ENCODE measurements at places on chromosomes 5 and 9.

DNA sequence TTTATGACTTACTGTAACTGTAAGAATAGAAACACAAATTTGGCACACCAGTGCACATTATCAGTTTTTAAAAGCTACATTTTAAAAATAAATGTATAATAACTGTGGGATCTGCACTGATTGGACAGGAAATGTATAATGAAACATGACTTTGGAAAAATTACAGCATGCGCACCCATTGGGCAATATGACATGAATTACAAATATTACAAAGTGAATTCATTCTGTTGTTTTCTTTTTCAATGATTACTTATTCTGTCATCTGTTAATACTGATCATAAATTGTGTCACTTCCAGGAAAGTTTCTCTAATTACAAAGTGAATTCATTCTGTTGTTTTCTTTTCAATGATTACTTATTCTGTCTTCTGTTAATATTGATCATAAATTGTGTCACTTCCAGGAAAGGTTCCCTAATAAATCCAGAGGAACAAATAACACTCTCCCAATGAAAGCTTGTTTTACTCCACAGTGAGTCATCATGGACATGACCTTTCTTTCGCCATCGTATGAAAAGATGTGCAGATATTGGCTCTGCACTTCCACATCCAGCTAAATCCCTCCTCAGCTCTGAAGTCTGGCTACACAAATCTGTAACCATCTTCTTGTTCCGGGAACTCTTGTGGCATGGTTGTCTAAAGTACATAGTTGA is 297.0 kb upstream of the HAPLN1 start:
- DNase-seq: no peak

GRCh38 chr5:157372472-157372822 is 87.6 kb upstream of the NIPAL4 start:
- DNase-seq: no peak

DNA sequence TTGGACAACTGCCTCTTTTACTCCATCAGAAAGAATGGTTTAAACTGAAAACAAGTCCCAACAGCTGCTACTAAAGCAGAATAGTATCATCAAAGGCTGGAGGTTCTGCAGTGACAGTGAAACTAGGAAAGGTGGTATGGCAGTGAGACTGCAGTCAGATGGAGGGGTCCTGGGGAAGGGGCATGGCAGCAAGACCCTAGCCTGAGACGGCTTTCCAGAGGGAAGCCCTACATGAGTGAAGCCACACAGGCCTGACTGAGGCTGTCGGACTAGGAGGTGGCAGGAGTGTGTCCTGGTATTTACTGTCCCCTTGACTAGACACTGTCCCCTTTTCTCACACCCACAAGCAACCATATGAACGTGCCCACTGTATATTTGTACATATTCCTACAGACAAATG is 40.4 kb upstream of the IPPK start:
- no peak for DNase-seq

- DNase-seq: no peak
Measured at GRCh38 chr5:96714450-96714849, 52.3 kb downstream of the CAST start.

DNA sequence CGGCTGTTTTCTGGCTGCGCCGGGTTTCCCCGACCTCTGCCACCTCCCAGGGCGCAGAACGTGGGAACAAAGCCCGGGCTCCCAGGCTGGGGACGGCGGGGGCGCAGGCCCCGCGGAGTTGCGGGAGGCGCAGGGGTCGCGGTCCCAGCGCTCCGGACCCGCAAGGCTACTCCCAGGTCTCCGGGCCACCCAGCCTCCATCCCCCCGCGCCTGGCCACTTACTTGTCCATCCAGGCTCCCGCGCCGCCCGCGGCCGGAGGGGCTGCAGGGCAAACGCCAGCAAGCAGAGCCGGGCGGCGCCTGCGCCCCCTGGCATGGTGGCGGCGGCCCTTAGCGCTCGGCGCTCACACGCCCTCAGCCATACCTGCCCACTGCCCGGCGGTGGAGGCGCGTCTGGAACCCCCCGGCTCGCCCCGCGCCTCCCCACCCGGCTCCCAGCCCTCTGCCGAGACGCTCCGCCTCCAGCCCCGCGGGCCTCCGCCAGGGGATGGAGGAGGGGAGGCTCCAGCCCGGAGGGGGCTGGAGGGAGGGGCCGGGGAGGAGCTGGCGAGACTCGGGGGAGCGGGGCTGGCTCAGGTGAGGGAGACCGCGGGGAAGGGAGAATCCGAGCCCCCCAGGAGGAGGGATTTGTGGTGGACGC is at the start of gene ADAM19:
TSS of gene ADAM19 (minus strand) at position 395 of the 640 bp plus-strand sequence. CDS start at position 316, 79 bp downstream.
- no peak for DNase-seq

DNA sequence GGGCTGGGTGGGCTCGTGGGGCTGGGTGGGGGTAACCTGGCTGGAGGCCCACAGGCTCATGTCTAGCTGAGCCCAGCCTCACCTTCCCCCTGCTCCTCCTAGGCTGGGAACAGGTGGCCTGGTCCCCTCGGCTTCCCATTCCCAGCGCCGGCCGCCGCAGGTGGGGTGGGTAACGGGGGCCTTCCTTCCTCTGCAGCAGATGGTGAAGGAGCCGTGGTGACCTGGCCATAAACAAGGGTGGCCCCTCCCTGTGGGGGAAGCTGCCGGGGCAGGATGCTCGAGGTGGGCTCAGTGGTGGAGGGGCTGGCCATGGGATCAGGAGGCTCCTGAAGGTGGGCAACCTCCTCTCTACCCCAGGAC is 41.0 kb upstream of the EGFL7 start:
- no peak for DNase-seq

DNA sequence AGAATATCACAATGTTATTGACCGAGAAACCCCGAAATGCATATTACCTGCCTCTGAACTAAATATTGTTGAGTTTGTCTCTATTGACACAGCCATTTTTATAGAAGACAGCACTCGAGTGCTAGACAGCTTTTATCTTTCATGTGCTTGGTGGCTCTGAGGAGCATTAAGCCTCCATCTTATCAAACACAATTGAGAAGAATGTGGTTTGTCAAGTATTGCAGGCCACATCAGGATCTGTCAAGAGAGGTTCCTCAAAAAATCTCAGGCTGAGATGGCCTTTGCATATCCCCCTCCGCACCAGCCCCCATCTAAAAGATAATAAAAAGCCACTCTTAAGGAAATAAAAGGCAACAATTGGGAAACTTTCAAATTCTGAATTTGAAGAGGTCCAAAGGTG is 284.8 kb downstream of the DENND1A start:
- no peak for DNase-seq

DNA sequence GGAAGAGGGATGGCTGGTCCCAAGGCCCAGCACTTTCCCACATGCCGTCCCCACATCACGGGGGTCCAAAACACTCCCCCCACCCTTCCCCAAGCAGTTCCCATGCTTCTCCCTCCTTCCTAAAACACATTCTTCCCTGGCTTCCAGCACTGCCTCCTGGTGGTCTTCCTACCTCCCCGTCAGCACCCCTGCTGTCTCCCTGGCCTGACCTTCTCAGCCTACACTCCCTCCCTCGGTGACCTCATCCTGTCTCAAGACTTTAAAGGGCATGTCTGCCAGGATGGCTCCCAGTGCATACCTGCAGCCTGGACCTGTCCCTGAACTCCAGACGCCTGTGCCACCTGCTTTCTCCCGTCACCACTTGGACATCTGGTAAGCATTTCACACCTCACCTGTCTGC is 4.3 kb upstream of the NCS1 start:
- DNase-seq: no peak

DNA sequence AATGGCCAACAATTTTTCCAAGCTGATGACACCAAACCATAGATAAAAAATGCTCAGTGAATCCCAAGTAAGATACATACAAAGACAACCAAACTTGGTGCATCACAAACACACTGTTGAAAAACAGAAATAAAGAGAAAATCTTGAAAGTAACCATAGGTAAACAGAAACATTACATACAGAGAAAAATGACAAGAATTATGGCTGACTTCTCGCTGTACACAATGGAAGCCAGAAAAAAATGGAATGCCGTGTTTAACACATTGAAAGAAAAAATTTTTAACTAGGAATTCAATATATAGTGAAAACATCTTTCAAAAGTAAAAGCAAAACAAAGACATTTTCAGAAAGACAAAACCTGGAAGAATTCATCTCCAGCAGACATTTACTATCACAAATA is 20.6 kb downstream of the DAP start:
- DNase-seq: no peak

DNA sequence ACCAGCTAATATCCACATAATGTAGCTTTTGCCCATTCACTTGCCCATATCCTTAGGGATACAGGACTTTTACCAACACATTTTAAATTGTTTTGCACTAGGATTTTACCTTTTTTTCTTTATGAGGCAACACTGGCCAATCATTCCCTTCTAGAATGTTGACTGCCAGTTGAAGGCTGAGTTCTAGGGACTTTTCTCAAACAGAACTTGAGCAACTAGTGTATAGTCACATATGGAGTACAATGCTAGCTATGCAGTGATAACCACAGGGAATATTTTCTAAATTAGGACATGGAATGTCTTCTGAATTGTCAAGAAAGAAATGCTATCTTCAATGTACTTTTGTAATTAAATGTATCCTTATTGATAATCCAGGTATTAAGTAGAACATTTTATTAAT is 133.6 kb downstream of the OXCT1 start:
- no peak for DNase-seq

DNA sequence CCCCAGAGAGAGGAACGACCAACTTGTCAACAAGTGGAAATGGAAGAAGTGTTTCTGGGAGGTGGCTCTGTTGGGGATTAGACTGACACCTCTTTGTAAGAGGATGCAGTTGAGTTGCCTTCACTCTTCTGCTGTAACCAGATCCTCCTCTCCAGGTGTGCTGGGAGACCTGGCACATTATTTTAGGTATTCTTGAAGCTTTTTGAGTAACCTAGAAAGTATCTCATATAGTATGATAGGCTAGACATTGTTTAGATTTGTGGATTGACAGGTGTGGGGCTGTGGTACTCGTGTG is 21.6 kb downstream of the SNX30 start:
- DNase-seq: no peak

GRCh38 chr9:115691693-115692092 is 461.9 kb upstream of the PAPPA start:
- no peak for DNase-seq

DNA sequence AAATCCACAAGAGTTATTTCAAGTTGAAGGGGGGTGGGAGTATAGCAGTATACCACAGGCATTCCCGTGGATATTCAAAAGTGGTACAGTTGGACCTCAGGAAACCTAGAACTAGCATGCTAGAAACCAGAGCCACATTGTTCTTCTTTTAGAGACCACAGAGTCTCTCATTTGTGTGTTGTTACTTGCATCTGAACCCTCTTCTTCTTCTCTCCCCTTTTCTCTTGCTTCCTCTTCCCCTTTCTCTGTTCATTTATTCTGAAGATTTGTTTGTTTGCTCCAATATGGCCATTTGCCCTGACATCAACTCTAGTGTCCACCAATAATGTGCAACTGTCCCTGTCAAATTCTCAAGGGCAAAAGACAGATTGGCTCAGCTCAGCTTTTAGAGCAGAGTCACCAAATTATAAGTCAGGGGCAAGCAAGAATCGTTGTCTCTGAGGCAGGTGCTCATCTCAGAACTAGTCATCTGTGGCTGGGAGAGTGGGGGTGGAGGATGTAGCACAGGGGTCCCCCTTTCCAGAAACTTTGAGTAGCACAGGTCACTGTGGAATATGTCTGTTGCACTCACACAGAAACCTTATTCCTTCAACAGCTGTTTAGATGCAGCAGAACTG is 321.1 kb downstream of the ARRDC3 start:
- DNase-seq: no peak

All from stimulated activated naive CD4-positive, alpha-beta T cell (primary cell).